ENCODE measurements at places on chromosomes 7 and 10.
A peak's percentile ranks its signal among the peaks of the same experiment; 100 is the strongest.

DNA sequence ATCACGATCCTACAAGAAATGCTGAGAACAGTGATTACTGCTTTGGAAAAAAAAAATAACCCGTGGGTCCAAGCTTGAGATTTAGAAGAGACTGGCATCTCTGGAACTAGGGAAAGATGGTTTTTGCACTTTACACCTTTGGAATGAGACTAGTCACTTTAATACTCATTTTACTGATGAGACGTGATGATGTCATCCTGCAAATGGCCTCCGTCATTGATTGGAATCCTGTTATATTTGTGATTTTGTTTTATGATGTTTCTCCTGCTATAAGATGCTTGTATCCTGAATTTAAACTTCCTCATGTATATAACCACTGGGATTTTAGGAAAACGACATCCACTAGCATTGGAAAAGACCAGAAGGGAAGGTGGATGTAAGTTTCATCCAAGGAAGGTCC is 361.3 kb upstream of the AOAH start:
- no peak for DNase-seq

DNA sequence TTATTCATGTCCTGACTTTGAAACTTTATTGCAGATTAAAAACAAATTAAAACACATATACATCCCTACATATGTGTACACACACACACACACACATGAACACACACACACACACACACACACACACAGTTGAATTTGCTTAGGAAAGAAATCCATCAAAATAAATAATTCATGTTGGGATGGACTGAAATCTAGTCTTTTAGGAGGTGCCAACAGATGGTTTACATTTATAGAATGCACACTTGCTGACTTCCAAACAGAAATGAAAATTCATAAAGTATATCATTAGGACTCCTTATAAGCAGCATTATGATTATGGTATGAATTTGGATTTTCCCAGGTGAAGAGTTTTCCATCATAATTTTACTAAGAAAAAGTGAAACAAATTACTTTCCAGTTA is 270.5 kb upstream of the ETV1 start:
- no peak for DNase-seq

GRCh38 chr10:124182088-124182541 is 88.7 kb upstream of the CHST15 start:
- DNase-seq, result no peak

- peak; percentile 28 for DNase-seq
Measured at GRCh38 chr10:122504610-122504950, 43.2 kb downstream of the HTRA1 start.

- DNase-seq, result no peak
Measured at GRCh38 chr10:132037676-132037975, 28.1 kb upstream of the JAKMIP3 start.

DNA sequence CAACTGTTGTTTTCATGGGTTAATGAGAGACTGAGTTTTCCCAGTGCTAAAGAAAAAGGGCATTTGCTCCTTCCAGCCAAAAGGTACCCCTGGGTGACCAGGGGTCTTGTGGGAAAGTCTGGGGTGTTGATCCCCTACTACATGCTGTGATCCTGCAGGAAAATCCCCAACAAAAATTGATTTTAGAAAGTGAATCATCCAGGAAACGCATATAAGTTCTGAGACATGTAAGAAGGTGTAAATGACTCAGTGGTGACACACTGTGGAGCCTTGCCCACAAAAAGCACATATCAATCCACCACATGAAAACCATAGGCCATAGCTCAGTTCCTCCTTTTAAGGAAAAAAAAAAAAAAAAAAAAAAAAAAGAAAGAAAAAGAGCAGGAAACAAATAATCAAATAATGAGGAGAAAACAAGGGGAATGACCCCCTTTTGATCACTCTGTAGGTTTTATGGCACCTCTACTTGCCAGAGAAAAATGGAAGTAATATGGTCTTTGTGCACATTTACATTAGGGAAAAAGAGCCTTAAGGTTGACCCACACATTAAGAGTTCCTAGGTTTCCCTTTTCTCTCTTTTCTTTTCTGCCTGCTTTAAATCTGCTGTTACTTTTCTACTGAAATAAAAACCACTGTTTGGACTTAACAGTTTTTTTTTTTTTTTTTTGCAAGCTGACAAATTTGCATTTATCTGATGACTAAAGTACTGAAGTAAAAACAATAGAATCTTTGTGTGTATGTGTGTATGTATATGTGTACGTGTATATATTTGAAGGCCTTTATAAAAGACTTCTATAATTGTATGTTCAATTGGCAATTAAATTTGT is 386.0 kb downstream of the KIF20B start:
- no peak for DNase-seq

DNA sequence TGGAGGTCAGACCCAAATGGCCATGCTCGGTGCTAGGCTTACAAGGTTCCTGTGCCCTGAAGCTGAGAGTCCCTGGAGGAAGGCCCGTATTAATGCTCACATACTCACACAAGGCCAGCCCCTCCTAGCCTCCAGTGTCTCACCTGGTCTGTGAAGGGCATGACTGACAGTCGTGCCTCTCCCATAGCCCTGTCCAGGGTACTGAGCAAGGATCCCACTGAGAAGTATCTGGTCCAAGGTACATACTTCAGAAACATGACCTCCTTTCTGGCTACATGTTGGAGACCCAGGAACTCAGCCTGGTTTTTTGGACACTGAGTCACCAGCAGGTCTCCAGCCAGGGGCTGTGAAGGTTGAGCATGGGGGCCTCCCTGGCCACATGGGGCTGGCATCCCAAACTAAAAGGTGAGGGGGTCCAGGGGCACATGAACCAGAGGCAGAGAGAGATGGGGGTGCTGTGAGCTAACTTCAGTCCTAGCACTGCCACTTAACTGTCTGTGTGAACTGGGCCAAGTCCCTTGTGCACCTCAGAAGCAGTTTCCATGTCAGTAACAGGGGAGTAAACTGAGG is 17.6 kb upstream of the RASGEF1A start:
- DNase-seq, result no peak

- DNase-seq, result no peak
Measured at GRCh38 chr10:59234194-59234593, 57.8 kb downstream of the PHYHIPL start.

DNA sequence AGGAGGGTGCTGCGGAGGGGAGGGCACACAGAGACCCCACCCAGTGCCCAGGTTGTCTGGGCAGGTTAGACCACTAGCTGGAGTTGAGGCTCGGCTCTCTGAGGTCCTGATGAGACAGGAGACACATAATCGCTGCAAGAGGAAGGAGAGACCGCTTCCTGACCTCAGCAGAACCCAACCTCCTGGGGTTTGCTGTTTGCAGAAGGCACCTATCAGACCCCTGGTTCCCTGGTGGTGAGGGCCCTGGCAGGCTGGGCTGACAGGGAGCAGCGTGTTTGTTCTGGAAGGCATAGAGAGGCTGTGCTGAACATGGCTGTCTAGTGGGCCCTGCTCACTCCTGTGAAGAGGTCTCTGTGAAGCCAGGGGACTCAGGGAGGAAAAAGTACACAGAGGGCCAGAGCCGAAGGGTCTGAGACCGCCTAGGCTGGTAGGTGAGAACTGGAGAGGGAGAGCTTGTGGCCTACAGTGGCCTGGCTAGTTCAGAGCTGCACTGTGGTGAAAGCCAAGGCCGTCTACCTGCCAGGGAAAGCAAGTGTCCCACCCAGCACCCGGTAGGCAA is 39.4 kb upstream of the NPFFR1 start:
- DNase-seq, result no peak

DNA sequence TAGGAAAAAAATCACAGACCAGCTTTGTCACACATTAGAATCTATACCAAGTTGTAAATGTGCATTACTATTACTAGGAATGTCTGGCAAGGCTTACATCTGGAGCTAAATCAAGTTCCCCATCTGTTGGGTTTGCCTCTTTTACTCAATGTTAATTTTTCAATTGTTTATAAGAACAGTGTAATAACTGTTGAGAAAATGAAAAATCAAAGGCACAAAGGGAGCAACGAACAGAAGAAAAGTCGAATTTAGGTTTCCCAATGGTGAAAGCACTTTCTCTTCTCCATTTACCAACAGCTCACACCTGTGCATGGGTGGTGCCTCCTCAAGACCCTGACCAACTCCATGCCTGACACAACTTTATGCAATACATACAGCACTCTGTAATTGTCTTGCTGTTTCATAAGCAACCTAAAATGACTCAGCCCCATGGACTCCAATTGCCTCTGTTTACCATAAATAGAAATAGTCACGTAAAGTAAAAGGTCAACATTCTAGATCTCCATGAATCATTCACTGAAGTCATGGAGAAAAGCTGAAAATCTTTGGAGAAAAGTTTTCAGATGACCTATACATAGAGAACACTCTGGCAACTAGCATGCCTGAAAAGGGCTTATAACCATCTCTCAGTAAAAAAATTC is 95.5 kb upstream of the KCNIP2 start:
- no peak for DNase-seq

GRCh38 chr7:157769086-157769485 is 432.3 kb downstream of the DNAJB6 start:
- DNase-seq, result no peak

DNA sequence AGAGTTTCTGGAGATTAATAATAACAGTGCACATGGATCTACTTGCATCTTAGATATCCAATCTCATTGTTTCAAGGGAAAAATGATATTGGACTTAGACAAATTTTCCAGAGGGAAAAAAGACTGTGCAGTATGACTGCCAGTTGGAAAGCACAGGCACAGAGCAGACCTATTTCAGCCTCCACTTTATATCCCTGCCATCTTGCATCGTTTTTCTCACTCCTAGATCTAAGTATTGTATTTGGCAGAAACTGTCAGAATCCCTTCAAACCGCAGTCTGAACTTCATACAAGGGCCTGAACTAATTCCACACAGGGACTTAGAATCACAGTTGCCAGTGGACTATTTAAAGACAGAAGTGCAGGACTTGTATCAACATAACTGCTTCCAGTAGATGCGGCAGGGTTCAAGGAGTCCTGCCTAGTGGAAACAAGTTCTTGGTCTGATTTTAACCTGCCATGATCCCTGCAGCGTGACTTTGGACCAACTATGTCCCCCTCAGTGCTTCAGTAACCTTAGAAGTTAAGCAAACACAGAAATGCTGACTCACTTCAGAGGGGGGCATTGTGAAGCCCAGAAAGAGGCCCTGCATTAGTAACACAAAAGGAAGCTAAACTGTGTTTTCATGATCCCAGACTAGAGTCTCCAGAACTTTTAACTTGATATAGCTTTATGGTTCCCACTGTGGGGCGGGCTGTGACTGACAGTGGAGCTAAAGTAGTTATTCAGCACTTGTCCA is 95.7 kb upstream of the PALS2 start:
- DNase-seq, result peak; percentile 49

GRCh38 chr7:23968791-23969190 is 258.8 kb downstream of the STK31 start:
- no peak for DNase-seq

DNA sequence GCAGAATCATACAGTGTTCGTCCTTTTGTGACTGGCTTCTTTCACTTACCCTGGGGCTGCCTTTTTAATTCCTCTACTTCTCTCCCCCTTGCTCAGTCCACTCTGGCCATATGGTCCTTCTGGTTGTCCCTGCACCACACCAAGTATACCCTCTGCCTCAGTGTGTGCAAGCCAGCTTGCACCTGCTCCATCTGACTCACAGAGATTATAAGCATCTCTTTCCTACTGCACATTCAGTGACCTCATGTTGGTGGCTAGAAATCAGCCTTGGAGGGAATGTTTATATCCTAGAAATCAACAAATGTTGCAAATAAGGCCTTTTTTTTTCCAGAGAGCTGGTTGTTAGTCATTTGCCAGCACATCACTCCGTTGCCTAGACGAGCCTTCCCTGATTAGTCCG is 67.5 kb upstream of the C10orf90 start:
- no peak for DNase-seq

GRCh38 chr7:158150234-158150633 is 437.4 kb downstream of the PTPRN2 start:
- no peak for DNase-seq

- DNase-seq, result peak; percentile 30
Measured at GRCh38 chr7:148108381-148108780, 482.2 kb upstream of the C7orf33 start.

GRCh38 chr10:133297504-133297903 is 11.2 kb downstream of the TUBGCP2 start:
- no peak for DNase-seq

DNA sequence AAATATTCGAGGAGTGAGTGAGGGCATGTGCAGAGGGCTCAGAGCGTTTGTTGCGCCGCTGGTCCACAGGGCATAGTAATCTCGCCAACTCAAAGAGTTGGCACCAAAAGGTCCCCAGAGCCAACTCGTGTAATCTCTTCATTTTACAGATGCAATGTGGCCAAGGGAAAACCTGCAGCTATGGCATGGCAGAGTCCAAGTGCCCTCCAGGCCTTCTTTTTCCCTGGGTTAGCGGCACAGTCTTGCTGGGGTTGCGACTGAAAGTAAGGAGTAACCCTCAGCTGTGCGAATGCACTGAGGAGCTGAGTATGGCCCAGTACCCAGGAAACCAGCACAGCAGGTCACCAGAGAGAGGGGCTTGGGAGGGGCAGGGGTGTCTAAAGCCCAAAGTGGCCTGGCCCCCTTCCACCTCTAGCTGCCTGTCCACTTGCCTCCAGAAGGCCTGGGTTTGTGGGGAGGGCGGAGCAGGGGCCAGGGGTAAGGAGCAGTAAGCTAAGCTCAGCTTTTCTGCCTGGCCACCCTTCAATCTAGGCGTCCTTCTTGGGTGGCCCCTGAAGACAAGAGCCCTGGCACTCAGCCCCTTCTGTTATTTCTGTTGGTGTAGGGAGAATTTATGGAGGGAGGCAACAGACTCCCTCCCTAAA is 3.3 kb upstream of the GAD2 start:
- no peak for DNase-seq

GRCh38 chr10:33133557-33133956 is 175.5 kb upstream of the ITGB1 start:
- DNase-seq, result no peak

DNA sequence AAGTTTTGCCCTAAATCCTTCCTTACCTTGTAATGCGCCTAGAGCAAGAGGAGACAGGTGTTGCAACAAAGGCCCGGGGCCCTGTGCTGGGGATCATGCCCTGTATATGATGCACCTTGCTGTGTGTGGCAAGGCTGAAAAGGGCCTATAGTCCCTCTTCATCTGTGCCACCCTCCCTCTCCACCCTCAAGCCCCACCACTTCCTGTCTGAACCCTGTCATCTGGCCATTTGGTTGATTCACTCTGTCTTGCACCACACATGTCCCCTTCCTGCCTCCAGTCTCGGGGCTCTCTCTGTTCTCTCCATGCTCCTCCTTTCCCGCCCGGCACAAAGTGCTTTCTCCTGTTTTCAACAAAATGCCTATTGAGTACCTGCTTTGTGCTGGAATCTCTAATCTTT is 11.5 kb upstream of the MALSU1 start:
- DNase-seq, result no peak

- DNase-seq, result no peak
Measured at GRCh38 chr7:44735403-44736165, 13.1 kb upstream of the ZMIZ2 start.

- DNase-seq, result no peak
Measured at GRCh38 chr7:6643915-6644625, 7.0 kb downstream of the ZNF316 start.

GRCh38 chr10:7111561-7111960 is 299.3 kb downstream of the SFMBT2 start:
- DNase-seq, result no peak

DNA sequence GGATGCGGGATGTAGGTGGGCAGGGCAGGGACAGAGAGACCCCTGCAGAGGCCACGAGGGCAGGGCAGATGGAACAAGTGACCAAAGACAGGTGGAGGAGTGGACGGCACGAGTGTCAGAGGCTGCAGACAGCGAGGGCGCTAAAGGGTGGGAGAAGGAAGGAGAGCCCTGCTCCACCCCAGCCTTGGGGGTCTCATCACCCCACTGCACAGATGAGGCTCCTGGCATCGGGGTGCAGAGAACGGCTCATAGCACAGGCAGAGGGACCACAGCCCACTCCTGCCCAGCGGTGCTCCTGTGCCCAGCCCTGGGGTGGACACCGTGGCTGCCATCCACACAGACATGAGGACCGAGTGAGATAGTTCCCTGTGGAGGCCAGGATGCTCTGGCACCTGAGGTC is 2.2 kb upstream of the LAT2 start:
- DNase-seq, result no peak
